ENCODE measurements at places on chromosomes 16 and 17.
A peak's percentile ranks its signal among the peaks of the same experiment; 100 is the strongest.

GRCh38 chr17:78908426-78908825 is 5.4 kb upstream of the CEP295NL start:
- DNase-seq, result no peak

DNA sequence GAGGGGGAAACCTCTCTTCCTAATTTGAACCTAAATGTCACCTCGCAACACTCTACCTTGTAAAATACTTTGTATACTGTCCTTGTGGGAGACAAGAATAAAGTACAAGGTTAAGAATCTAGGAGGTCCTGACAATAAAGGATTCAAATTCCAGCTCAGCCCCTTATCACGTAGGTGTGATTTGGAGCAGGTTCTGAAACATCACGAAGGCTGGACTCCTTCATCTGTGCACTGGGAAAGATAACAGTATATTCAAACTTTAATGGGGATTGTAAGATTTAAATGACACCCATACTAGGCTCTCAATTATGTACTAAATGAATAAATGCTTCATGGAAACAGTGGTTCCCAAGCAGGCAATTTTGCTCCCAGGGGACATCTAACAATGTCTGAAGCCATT is 2.1 kb downstream of the TXNDC11 start:
- no peak for DNase-seq

GRCh38 chr17:16313139-16314090 is 39.9 kb downstream of the CENPV start:
- DNase-seq, result no peak

GRCh38 chr17:21036361-21036881 is 6.4 kb downstream of the USP22 start:
- DNase-seq, result peak; percentile 50

GRCh38 chr17:74545843-74546230 is at the start of gene CD300C:
TSS of gene CD300C (minus strand) at chr17:74546115. CDS start at chr17:74545782, 333 bp downstream.
- DNase-seq, result no peak

GRCh38 chr16:74199066-74199841 is 97.4 kb upstream of the PSMD7 start:
- no peak for DNase-seq

DNA sequence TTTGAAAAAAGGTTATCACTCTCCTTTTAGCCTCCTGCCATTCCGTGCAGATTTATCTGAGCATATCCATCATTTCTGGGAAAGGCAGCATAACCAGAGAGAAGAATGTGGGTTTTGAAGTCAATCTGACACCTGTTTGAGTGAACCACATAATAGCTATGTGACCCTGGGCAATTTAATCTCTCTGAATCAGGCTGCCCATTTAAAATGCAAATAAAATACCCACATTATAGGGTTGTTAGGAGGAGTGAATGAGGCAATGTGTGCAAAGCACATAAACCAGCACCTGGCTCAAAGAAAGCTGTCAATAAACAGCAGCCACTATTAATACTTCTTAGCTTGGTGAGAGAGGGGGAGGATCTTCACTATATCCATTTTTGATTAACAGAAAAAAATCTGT is 88.0 kb downstream of the CACNG1 start:
- DNase-seq, result no peak

DNA sequence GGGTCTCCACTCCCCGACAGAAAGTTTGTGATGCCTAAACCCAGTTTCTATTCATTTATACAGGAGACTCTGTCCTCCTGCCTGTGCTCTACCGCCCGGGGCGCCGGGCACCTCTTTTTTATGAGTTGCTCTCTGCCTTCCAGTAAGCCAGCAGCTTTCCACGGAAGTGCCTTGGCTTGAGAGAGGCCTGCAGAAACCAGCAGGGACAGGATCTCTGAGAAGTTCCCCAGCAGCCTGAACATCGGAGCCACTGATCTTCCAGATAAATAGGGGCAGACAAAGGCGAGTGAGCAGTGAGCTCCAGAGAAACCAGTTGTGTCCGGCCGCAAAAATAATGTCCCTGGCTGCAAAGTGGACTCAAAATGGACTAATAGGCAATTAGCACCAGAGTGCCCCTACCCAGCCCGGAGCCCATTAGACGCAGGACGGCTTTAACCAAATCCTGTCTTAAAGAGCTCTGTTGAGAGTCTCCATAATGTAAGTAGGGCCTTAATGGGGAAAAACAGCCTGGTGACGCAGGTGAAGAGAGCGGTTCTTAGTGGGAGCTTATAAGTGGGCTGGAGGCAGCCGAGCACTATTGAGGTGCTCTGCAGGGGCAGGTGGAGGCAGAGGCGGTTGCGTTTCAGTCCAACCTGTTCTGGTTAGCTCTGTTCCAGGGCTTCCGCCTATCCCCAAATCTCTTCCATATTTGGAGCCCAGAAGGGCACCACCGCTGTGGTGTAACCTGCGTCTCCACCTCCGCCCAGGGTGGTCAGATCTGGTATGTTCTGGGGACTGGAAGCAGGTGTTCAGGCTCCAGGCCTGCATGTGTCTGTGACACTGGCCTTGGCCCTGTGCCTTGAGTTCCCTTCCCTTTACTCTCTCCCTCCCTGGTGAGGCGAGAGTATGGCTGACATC is 74.1 kb downstream of the NT5M start:
- DNase-seq, result no peak

DNA sequence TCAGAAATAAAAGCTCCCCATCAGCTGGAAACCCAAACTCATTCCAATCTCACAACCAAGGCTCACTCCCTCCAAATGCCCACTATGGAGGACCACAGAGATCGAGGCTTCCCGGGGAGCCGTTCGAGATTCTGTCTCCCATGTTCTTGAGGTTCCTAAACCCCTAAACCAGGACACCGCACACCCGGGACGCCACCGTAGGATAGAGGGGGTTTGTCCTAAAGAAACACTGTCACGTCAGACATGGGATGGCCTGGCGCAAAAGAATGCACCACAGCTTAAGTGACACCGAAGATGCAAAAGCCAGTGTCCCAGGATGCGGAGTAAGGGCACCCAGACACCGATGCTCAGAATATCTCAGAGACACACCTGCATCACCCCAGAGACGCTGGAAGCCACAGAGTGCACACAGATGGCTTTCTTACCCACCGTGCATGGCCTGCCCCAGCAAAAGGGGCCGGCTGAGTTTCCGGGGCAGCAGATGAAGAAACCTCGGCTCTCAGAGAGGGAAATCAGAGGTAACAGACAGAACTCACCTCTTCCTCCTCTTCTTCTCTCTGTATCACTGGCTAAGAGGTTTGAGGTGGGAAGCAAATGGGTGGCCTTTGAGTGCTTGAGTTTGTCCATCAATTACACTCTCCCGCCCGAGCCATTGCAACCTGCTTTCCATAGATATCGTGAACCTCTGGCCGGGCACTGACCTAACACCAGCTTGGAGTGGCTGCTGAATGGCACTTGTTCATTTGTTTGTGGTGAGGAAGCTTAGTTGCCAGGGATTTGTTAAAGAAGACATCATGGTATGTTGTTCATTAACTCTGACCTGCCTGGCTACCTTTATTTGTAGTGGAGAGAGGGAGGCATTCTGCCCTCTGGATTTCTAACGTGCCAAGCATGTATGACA is 65.1 kb upstream of the TNRC6C start:
- DNase-seq, result no peak

DNA sequence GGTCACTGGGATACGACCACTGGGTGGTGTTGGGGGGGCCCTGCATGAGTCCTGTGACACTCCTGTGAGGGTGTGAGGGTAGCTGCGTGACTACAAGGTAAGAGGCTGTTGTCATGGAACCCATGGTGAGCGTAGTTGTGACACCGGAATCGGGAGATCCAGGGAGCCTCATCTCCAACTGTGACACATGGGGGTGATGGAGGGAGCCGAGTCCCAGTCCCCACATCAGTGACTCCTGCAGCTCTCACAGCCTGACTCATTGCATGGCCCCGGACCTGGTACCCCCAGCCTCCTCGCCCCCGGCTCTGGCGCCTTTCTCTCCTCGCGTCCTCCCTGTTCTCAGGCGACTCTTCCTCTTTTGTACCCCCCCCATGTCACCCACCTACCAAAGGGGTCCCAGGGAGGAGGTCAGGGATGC is 14.2 kb downstream of the CDH16 start:
- DNase-seq, result no peak

- DNase-seq, result no peak
These were observed 21.6 kb upstream of the PSMC5 start for GRCh38 chr17:63805591-63805990.

DNA sequence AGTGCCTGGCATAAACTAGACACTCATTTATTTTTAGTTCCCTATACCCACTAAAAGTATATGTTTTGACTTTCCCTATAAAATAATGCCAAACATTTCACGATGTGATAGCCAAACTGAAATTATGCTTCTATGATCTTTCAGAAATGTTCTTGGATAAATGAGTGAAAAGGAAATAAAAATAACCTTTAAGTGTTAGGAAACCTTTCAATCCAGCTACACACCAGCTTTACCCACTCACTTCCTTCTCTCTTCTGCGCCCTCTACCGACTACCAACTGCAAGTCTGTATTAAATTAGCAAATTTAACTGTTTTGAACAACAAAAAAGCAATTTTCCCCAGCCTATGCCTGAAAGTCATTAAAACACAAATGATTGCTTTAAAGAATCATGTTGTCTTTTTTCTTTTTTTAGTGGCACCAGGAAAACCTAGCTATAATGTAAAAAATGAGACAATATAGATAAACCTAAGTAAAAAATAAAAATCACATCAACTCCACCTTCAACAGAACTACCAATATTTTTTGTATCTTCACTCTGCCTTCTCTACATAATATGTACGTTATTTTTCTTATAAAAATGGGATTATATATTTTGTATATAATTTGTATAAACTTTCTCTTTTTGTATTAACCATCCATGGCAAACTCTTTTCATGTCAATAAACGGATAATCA is 13.2 kb upstream of the TMEM100 start:
- peak; percentile 70 for DNase-seq

- peak; percentile 62 for DNase-seq
These were observed 65.9 kb downstream of the EMP2 start for GRCh38 chr16:10514369-10515055.

GRCh38 chr17:56785405-56785804 is 48.3 kb downstream of the C17orf67 start:
- DNase-seq, result peak; percentile 59

DNA sequence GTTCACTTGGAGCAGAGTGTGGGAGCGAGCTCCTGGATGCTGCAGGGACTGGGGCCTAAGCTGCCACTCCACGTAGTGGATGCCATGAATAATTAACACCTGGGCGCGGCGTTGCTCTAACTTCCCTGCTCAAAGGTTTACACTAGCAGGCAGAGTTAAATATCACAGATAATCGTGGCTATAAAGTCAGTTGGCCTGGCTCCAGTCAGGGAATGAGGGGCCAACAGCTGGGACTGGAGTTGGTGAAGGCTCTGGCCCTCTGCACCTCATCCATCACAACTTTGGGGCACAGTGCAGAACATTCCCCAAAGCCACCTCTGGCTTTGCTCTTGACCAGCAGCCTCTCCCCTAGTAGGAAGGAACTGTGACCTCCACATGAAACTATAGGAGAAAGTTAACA is 10.9 kb downstream of the HOXB4 start:
- DNase-seq, result no peak

DNA sequence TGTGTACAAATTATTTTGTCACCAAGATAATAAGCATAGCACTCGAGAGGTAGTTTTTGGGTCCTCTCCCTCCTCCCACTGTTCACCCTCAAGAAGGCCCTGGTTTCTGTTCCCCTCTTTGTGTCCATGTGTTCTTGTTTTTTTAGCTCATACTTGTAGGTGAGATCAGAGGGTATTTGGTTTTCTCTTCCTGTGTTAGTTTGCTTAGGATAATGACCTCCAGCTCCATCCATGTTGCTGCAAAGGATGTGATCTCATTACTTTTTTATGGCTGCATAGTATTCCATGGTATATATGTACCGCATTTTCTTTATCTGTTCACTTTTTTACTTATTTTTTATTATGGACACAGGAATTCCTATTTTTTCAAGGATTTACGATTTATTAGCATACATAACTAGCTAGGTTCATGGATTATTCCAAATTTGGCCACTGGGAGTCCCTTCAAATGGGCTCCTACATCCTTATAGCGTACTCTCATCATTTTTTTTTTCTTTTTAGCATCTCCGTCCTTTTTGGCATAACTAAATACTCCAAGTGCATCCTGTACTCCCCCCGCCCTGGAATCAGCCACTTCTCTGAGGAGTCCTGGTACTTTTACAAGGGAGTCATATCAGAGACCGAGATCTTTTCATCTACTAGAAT is 7.3 kb downstream of the TADA2A start:
- peak; percentile 45 for DNase-seq

- no peak for DNase-seq
These were observed 555.0 kb upstream of the RBFOX1 start for GRCh38 chr16:6777624-6778023.

DNA sequence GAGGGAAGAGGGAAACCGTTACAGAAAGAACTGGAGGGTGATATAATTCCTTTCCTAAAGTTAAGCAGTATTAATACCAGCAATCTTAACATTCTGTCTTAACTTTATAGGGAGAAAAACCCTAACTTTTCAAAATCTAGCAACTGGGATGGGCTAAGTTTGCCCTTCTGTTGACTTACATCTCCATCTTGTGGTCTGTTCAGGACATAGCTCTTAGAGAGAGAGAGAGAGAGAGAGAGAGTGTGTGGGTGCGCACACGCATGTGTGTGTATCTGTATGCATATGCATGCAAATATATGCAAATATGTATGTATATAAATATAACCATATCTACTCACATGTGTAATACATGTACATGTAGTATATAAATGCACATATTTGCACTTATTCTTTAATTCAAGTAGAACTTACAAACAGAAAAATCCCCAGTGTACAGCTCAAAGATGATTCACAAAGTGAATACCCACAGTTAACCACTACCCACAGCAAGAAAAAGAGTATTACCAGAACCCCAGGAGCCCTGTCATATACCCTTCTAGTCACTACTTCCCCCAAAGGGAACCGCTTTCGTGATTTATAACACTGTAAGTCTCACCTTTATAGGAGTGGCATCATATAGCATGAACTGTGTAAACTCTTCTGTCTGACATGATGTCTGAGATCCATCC is 46.5 kb downstream of the STX8 start:
- DNase-seq, result peak; percentile 58

GRCh38 chr16:15435216-15435864 is 952 bp downstream of the BMERB1 start:
- DNase-seq, result peak; percentile 19

DNA sequence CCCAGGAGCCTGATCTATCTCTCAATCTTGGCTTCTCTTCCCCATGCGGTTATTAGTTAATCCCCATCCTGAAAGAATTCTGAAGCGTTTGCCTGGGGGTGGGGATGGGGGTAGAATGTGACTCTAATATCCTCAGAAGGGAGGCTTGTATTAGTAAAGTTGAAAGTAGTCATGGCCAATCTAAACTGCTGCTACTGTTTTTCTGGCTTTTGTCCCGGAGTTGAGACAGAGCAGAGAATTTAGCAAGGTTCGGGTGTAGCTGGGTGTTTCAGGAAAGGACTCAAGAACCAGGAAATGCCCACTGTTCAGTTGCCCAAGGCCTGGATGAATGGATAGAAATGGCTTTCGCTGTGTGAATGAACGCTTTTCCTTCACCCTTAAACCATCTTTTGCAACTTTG is 17.6 kb upstream of the ITGAM start:
- no peak for DNase-seq
